ENCODE measurements at places on chromosomes 4 and X.

- no peak for DNase-seq
Observed at GRCh38 chrX:100417681-100418080, 7.6 kb upstream of the PCDH19 start.

DNA sequence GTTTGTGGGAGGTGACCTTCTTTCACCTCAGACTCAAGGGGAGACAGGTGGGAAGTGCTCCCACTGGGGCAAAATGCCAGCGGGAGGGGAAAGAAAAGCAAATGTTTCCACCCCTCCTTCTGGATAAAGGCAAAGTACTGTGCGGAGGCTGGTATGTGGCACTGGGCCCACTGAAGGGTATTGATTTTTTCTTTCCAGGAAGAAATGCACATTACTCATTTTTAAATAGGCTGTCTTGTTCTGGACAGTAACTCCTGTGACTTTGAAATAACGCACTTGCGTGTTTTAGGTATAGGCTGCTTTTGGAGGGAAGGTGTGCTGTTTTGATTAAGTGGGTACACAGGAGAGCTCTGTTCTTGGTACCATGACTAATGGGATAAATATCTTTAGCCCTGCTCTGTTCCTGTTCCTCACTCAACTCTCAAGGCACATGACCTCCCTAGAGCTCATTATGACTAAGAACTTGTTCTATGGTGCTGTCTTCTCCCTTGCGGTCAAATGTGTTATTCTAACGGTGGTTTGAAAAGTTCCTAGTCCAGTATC is 40.7 kb upstream of the MBTPS2 start:
- DNase-seq = no peak

GRCh38 chrX:55159551-55159950 is 60.6 kb upstream of the PAGE5 start:
- no peak for DNase-seq

DNA sequence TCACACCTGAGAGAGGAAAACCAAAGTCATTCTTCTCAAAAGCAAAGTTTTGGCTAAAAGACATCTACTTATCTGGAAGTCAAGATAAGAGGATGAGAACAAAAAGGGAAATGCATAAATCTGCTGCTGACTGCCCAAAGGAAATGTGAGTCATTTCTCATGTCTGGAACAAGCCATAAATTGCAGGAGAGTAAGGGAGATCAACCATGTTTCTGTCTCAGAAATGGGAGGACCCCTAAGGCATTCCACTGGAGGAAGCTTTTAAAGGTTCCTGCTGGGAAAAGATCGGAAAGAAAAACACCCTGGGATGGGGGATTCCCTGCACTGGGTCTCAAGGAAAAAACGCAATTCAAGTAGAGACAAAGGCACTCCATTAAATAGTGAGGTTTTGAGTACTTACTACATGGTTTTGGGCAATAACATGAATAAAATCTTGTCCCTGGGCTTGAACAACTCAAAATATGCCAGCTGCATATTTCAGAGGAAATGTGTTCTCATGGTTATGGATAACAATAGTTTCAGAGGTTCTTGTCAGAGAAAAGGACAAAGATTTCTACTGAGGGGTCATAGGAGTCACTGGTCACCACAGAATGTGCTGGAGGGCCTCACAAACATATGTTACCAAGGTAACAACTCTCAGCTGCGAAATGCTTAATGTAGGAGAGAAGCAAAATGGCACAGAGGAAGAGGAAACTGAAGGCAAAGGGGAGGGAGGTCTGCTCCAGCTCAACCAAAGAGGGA is 19.3 kb downstream of the GPR143 start:
- DNase-seq = no peak

DNA sequence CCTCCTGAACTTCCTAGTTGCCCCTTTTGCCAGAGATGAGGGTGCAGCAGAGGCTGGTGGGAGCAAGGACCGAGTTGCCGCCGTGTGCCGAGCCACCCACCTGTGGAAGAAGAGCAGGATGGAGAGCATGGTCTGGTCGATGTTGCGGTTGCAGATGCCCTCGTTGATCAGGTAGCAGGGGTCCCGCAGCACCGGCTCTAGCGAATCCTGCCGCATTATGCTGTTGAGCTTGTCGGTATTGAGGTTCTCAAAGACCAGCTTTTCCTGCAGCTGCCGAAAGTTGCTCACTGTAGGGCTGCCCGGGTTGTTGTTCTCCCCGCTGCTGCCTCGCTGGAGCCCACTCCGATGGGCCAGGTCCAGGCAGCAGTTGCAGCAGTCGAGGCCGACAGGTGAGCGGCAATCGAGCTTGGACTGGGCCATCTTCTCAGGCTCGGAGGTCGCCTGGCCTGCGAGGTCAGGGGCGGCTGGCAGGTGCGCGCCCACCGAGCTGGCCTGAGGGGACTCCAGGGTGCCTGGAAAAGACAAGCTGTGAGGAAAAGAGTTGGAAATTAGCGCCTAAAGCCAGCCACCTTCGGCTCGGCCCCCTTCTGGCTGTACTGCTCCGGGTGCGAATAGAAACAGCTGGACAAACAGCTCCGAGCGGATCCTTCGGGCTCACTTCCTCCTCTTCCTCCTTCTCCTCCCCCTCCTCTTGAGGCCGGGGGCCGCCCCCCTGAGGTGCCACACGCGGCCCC is 420 bp downstream of the TSC22D3 start:
- DNase-seq = no peak

DNA sequence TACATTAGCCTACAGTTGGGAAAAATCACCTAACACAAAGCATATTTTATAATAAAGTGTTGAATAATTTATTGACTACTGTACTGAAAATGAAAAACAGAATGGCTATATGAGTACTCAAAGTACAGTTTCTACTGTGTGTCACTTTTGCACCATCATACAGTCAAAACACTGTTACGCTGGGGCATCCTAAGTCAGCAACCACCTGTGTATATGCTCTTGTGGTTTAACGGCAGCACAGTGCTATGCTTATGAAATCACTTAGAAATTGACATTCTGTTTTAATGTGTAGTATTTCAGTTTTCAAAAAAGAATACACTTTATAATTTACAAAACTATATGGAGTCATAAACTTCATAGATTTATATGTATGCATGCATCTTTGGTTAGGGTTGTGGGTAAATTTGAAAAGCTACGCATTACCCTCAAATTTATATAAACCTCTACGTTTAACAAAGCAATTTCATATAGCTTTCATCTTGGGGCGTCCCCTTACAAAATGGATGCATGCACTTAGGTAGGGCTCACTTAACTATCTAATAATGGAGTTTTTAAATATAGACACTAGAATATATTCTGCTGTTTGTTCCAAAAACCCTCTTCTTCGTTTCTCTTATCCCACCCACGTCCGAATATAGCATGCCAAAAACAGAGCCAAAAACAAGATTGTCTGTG is 690 bp upstream of the NEIL3 start:
- DNase-seq = peak; percentile 29

GRCh38 chrX:51395480-51395809 is 62.8 kb downstream of the NUDT10 start:
- no peak for DNase-seq

DNA sequence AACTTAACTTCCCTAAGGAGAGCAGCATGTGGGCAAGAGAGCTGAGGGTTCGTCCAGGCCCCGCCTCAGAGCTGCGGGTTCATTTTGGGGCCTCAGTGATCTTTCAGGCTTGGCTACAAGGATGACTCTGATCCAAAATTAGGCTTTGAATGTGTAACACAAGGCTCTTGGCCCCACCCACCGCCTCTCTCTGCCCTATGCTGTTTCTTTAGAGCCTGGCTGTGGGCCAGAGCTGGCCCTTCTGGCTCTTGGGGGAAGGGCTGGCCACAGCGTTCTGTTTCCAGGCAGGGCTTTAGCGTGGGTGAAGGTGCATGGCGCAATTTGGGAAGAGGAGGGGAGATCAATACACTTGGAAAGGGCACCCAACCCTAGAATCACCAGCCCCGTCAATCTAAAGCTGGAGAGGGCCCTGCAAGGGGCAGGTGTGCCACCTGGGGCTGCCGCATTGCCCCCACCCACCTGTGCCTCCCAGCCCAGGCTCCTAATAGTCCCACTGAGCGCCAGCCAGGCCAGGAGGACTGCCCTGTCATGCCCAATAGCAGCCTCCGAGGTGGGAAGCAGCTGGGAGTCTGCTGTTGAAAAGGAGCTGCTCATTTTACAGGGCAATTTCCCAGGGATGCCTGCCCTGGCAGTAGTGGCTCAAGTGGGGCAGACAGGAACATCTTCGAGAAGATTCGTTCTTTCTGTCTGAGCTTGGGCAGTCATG is 84.5 kb upstream of the MAML3 start:
- no peak for DNase-seq

DNA sequence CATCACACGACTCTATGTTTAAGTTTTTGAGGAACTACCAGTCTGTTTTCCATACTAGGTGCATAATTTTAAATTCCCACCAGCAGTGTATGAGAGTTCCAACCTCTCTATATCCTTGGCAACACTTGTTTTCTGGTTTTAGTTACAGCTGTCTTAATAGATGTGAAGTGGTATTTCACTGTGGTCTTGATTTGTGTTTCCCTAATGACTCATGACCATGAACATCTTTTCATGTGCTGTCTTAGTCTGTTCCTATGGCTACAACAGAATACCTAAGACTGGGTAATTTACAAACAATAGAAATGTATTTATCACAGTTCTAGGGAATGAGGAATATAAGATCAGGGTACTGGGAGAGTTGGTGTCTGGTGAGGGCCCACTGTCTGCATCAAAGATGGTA is 51.5 kb upstream of the GPR78 start:
- DNase-seq = no peak
